ENCODE measurements at places on chromosomes 1 and 21.
A peak's percentile ranks its signal among the peaks of the same experiment; 100 is the strongest.

GRCh38 chr1:183349201-183349711 lies 68.9 kb downstream of the NMNAT2 start:
- no peak for DNase-seq

GRCh38 chr1:199979071-199979470 lies 48.4 kb upstream of the NR5A2 start:
- DNase-seq, result no peak

- DNase-seq, result no peak
Measured at GRCh38 chr1:163842571-163842970, 520.8 kb downstream of the NUF2 start.

DNA sequence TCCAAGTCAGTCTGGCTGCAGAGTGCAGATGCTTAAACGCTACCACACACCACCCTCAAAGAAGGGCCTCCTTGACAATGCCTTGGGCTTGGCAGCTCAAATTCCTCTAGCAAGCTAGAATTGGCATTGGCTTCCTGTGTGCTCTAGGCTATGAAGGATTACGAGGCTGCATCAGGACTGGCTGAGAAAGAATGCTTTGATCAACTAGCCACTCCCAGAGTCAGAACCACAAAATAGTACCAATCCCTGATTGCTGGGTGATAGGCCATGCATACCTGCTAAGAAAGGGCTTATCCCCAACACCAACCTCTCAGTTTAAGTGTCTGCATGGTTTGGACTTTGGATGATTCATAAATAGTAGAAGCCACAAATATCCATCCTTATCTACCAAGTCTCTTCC lies 504.9 kb downstream of the OMA1 start:
- no peak for DNase-seq

DNA sequence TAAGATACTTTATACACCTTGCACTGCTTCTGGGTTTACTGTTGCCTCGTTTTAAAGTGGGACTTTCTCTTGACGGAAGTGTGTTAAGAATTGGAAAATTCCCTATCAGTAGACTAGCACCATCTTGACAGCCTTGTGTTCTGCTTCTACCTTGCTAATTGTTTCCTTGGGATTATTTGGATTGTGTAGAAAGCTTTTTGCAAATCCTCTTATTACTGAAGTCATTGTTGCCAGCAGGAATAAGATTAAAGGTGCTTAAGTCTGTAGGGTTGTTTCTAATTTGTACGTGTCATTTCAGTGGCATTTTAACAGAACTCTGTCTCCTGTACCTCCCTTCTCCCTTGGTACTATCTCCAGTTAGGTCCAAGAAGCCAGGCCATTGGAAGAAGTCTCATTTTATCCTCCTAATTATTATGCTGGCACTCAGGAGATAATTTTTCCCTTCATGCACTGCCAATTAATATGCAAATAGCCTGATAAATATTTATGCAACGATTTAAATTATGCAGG lies 107.7 kb downstream of the POU2F1 start:
- no peak for DNase-seq

DNA sequence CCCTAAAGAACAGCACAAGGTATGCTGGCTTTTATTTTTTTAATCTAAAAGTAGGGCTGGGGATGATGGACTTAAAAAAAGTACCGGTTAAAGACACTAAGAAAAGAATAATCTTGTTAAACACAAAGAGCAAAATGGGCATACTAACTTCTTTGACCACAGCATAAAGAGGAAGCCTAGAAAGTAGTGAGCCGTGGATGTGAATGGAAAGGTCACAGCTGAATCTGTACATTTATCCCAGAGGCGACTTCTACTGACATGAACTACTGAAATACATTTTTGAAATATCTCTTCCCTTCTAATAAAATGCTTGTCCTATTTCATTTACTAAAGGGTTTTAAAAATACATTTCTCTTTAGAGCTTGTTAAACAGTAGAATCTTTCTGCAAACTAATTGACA lies 140.7 kb downstream of the SLC45A1 start:
- no peak for DNase-seq

DNA sequence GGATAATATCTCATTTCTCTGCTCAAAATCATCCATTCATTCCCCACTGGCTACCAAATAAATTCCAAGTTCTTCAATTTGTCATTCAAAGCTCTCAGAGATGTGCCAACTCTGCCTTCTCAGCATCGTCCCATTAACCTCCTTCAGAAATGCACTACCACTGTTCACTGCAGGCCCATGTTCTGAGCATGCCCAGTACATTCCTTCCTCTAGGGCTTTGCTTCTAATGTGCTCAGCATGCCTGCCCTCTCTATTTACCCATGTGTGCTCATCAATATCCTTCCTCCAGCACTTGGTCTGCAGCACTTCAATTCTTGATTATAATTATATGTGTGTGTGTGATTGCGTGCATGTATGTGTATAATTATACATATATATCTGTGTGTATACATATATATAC lies 36.1 kb upstream of the RGS8 start:
- DNase-seq, result no peak

GRCh38 chr1:17655922-17656321 lies 99.2 kb upstream of the ACTL8 start:
- no peak for DNase-seq

DNA sequence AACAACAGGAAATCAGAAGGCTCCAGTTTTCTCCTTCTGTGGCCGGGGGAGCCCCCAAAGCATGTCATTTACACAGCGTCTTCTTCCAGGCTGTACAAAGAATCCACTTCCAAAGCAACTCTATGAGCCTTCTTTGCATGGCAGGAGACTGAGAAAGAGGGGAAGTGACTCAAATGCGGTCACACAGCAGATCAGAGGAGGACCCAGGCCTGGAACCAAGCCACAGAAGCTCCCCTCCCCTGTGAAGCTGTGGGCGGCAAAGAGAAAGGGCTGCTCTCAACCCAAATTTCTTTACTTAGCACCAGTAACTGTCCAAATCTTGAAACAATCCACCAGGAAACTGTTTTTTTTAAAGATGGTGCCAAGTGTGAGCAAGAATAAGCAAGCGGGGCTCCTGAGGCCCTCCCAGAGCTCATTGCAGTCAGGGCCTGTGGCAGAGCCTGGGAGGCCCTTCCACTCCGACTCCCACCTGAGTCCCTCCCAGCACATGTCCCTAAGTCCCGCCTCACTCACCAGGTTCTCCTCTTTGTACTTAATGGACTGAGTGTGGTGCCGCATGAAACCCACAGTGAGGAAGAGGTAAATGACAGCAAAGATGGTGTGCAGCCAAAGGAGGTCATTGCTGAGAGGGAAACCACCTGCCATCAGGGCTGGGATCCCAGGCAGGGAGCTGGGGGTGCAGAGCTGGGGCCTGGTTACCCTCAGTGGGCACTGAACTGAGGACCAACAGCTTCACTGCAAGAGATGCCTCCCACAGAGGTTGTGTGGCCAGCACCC lies 15.9 kb downstream of the TMEM63A start:
- peak; percentile 67 for DNase-seq

DNA sequence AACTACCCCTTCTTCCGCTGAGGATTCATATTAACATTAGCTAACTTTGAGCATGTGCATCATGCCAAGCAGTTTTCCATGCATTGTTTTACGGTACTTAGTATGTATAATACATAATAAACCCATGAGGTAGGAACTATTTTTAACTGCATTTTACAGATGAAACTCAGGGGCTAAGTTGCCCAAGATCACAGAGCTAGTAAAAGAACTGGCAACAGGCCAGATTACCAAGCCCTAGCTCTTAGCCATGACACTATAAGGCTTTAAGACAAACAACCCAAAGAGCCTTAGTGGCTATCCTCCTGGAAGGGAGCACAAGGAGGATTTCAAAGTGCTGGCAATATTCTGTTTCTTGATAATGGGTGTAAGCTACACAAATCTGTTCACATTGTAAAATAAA lies 6.1 kb downstream of the AK2 start:
- DNase-seq, result no peak

GRCh38 chr1:100882698-100883097 lies 11.9 kb downstream of the EXTL2 start:
- no peak for DNase-seq

DNA sequence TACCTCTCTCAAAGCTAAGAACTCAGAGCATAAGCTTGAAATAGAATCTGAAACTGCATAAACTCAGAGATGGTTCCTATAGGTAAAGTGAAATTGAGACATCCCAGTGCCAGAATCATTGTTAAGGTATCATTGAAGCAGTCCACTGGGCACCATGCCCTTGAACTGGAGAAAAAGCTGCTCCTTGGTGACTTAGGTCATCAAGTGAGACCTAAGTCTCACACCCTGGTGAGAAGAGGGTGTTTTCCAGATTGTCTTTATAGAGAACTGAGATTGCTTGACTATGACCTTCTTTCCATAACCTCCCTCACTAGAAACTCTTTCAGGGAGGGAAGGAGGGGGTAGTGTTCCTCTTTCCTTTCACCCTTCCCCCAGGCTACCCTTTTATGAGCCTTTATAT lies 9.4 kb upstream of the ATP6V1G3 start:
- no peak for DNase-seq

DNA sequence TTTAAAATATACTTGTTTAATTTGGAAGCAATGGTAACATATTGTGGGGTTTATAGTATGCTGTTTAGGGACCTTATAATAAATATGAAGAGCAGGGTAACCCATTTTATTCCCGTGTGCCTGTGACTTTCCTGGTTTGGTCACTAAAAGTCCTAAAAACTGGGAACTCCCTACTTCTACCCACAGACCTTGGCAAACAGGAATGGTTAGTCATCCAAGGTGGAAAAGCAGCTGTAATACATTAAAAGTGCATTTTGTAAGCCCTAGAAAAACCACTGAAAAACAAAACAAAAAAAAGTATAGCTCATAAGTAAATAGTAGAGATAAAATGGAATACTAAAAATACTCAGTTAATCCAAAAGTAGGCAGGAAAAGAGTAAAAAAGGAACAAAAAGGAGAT lies 538.9 kb downstream of the LMO4 start:
- no peak for DNase-seq

DNA sequence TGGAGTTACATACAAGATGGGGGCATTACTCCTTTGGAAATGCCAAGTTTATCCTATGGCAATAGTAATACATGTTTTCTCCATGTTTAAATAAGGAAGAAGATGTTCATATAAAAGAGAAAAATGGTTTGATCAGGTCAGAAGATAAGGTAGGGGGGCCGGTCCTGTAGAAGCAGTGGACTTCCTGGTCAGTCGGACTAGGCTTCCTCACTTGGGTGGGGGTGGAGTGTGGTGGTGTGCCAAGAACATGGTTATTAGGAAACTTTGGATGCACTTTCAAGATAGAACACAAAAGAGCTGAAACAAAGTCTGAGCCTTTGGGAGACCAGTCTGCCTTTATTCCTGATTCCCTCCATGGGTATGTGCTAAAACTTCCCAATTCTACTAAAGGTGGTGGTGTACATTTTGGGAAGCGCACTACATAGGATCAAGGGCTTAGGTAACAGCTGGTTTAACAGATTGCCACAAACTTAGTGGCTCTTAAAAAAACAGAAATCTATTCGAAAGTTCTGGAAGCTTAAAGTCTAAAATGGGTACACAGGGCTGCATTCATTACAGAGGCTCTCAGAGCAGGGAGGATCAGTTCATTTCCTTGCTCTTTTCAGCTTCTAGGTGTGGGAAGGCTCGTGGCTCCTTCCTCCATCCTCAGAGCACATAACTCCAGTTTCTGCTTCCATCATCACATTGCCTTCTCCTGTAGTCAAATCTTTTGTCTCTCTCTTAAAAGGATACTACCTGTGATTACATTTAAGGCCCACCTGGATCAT lies 64.6 kb downstream of the KDM1A start:
- DNase-seq, result no peak
